ENCODE measurements at places on chromosomes 13 and 19.

GRCh38 chr19:3229888-3230496, 5.5 kb downstream of the CELF5 start:
- DNase-seq: no peak

- no peak for DNase-seq
Observed at GRCh38 chr13:45521297-45521696, 56.6 kb downstream of the COG3 start.

- DNase-seq: no peak
Observed at GRCh38 chr13:65292488-65292901, 1937.6 kb downstream of the PCDH9 start.

DNA sequence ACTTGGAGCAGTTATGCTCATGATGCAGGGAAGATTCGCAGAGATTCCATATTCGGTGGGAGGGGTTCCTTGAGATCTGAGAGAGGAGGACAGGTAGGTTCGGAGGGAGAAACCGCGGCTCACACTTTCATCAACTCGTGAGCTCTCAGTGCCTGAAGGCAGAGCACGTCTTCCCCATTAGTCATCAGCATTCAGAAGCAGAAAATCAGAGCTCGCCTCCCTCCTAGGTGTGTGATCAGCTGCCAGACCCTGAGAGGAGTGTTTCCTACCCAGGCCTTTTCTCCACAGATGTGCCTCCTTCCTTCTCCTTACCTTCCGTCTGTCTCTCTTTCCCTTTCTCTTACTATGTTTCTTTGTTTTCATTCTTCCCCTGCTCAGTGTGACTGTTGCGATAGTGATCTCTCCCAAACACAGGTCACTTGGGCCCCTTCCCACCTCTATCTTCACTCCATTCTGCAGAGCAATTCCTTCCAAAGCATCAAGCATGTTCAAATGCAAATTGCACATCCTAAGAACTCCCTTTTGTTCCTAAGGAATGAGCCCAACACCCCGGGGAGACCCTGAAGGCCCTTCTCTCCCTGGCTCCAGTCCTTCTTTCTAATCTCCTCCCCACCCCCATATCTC, 389.5 kb downstream of the UQCRFS1 start:
- no peak for DNase-seq

GRCh38 chr13:52983836-52984235, 44.8 kb upstream of the OLFM4 start:
- no peak for DNase-seq

GRCh38 chr13:113497217-113497616, 6.7 kb upstream of the DCUN1D2 start:
- DNase-seq: no peak

DNA sequence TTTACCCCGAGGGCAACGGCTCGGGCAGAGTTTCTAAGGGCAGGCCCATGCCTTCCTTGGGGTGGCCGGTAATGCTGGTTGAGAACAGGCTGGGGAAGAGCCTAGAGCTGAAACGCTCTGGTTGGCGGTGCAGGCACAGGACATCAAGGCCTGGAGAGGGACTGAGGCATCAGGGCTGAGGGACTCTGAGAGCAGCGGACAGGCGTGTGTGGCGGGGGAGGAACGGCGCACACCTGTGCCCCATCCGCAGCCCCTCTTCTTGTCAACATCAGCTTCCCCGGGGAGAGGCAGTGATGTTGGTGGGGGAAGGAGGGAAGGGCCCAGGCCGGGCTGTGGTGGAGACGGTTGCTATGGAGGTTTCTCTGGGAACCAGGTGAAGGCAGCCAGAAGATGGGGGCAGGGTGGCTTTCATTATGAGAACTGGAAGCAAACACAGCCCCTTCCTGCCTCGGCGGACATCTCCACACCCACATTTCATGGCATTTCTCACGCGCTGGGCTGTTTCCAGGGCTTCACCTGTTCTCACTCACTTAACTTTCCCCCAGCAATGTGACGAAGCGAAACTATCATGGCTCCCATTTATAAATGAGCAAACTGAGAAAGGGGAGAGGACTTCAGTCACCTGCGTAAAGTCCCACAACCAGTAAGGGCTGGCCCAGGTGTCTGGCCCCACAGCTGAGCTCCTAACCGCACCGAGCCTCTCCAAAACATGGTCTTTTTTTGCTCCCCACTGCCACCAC, 8.2 kb upstream of the ATF5 start:
- DNase-seq: no peak

DNA sequence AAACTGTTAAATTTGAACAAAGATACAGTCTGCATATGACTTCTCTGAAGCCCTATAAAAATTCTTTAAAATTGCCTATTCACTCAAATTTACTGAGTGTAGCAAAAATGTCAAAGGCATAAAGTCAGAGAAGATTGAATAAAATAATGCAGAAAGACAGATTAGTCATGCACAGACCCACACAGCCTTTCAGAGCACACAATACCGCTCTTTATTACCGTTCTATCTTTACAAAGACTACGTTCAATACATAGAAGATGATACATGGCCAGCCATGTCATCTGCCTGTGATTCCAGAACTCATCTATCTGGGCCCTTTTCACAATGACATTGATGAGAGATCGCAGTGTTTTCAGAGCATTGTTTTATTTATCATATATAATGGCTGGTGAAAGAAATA, 107.2 kb downstream of the URI1 start:
- DNase-seq: no peak

DNA sequence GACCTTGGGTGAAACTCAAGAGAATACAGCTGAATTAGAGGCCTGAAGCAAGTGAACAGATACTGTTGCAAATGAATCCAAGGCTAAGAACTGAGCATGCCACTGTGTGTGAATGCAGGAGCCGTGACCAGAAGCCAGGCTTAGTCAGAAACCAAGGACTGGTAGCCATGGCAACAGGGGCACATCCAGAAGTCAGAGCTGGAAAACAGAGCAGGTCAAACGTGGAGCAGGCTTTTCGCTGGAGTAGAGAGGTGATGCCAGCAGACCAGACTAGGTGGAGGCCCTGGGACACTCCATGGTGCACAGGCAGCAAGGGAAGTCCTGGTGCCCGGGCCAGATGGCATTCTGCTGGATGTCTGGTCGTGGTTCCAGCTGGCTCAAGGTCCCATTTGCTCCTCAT, 564.1 kb downstream of the PCDH9 start:
- no peak for DNase-seq

GRCh38 chr19:56668676-56669075, 2.9 kb downstream of the ZNF835 start:
- no peak for DNase-seq

DNA sequence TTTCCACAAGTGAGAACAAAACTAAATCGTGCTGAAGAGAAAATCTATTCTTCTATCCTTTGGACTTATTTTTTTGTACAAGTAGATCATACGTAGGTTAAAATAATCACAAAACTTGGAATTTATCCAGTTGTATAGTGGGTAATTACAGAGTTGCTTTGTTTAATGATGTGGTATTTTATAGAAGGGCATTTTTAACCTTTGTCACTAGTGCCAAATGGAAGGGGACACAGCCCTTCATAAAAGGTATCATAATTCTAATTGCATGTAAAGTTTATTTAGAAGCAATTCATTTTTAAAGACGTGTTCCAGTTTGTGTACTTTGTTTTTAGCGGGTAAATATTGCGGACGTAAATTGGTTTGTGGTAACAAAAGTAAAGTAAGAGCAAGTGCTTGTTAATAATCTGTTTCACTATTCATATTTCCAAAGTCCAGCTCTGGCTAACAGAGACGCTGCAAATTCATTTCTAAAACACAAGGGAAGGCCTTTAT, 99.5 kb downstream of the ERCC5 start:
- no peak for DNase-seq

DNA sequence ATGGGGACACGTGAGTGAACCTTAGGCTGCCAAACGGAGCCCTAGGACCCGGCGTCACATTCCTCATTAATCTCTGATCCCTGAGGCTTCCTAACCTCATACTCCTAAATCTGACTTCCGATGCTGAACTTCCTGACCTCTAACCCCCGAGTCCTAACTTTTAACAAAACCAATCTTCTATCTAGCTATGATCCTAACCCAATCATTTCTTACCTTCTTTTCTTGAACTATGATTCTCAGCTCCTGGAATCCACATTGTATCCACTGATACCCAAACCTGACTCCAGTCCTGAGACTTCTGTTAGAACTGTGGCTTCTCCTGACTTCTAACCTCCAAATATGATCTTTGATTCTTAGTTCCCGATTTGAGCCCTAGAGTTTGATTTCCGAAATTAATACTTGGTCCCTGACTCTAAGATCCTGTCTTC, 447 bp downstream of the NFKBIB start:
- no peak for DNase-seq

GRCh38 chr19:756236-756635, 5.3 kb downstream of the MISP start:
- DNase-seq: no peak

DNA sequence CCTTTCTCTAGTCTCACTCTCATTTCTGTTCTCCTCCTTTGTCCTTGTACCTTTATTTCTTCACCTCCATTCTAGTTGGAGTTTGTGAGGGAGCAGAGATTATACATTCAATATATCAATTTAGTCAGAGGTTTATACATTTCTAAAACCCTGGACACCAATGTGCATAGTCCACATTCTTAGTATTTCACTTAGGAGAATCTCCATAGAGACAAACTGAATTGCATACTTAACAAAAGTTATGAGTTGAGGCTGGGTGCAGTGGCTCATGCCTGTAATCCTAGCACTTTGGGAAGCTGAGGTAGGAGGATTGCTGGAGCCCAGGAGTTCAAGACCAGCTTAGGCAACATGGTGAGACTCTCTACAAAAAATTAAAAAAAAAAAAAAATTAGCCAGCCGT, 45.3 kb downstream of the DNAJC3 start:
- no peak for DNase-seq

DNA sequence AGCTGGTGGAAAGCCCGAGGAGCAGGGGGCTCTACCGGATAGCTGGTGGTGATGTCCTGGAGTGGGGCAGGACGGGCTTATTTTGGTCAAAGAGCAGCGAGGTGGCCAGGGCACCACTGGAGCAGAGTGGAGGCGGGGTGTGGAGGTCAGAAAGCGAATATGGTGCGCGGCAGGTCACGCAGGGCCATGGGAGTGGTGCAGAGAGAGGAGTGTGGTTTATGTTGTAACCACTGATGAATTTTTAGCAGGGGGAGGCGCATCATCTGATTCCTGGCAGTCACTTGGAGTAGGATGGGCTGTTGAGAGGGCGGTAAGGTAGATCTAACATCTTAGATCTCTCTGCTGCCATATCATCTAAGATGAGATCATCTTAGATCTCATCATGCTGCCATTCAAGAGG, 1.4 kb upstream of the ZNF414 start:
- DNase-seq: no peak

- no peak for DNase-seq
Observed at GRCh38 chr19:55152017-55152416, 3.0 kb upstream of the TNNT1 start.

DNA sequence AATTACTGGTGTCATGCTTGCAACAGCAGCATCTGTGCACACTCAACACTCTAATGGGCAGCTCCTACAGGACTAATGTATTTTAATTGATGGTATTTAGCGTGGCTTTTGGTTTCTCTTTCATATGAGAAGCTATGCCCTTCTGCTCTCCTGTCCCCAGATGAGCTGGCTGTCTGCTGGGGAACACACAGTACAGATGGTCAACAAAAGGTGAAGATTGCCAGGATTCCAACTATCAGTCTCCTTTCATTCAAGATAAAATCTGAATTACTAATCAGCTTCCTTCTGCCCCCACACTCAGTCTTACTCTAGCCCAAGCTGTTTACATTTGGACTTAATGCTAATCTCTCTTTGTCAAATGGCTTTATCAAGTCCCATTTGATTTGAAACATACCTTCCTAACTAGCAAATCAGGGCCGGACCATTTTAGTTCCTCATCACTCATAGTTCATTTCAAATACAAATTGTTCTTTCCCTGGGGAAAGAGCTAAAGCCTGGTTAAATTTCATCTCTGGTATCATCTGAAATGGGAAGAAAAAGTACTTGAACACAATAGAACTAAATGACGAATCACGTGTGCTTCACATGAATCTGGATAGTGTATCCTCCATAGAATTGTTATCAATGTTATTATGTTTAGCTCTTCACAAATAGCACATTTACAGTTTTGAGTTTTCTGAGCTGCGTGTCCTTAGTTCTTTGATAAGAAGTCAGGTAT, 988.0 kb downstream of the PCDH17 start:
- no peak for DNase-seq

GRCh38 chr13:74111399-74111798, 22.8 kb downstream of the KLF12 start:
- no peak for DNase-seq

- DNase-seq: peak; percentile 81
Observed at GRCh38 chr19:55088543-55089341, 13.1 kb downstream of the EPS8L1 start.

DNA sequence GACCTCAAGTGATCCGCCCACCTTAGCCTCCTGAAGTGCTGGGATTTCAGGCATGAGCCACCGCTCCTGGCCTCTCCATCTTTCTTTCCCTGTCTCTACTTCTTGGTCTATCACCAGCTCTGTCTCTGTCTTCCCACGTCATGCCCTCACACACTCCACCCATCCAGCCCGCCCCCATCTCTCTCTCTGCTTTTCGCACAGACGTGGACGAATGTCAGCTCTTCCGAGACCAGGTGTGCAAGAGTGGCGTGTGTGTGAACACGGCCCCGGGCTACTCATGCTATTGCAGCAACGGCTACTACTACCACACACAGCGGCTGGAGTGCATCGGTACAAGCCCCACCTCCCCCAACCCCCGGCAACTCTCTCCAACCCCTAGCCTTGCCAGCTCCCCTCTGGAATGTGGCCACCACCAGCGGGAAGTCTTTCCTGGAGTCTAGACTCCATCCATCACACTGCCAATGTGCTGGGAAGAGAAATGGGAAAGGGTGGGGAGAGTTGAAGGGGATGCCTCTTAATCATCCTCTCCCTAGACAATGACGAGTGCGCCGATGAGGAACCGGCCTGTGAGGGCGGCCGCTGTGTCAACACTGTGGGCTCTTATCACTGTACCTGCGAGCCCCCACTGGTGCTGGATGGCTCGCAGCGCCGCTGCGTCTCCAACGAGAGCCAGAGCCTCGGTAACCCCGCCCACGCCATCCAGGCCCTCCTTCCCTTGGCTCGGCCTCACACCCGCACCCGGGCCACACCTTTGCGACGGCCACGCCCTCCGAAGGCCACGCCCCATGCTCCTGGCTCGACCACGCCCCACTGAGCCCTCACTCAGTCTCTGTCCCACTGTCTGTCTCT, 22.5 kb downstream of the LTBP4 start:
- no peak for DNase-seq

- no peak for DNase-seq
Observed at GRCh38 chr13:30711375-30711774, 24.0 kb upstream of the ALOX5AP start.

DNA sequence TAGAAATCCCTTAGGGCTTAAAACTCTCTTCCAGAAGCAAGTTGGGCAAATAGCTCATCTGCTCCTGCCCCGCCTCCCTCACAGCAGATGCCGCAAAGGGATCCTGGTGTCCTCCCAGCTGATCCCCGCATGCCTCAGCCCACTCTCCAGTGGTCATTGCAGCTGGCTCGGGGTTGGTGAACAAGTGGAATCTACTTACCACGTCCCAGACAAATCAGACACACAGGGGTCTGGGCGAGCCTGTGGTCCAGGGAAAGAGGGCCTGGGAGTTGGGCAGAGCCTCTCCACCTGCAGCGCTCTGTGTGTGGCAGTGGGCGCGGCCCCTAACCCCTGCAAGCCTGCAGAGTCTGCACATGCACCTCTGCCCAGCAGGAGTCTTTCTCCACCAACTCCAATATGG, 10.8 kb upstream of the C19orf33 start:
- DNase-seq: no peak

Measured in germinal center (tissue), 1 donor.